NCI-H1417 treated with DMSO at 0.1 percent for 48 hours (cell line): ENCODE measurements at places on chromosomes 7 and 10.

- no peak for DNase-seq
These were observed 54.9 kb downstream of the HK1 start for GRCh38 chr10:69333205-69333604.

DNA sequence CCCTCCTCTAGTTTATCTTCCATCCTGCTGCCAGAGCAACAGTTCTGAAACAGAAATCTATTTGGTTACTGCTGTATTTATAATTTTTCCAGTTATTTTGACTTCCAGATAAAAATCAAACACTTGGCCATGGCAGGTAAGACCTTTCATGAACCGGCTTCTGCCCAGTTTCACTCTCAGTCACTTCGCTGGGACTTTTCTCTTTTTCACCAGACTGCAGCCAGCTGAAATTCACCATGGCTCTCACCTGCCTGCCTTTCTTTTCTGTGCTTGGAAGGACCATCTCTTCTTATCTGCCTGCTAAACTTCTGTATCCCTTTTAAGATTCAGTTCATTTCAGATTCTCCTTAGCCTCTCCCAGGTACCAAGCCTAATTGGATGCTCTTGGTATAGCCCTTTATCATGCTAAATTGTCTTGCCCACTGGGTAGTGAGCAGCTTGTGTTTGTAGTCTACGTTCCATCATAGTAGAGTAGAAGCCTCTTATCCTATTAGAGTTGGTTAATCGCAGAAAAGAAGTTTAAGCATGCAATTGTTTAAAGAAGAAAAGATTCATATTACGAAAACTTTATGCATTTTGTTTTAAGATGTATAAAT lies 71.7 kb downstream of the TAF3 start:
- DNase-seq, result no peak

GRCh38 chr10:79980711-79981110 lies 31.8 kb upstream of the SFTPD start:
- no peak for DNase-seq

- no peak for DNase-seq
These were observed 151.1 kb downstream of the ELMO1 start for GRCh38 chr7:37297546-37297945.

DNA sequence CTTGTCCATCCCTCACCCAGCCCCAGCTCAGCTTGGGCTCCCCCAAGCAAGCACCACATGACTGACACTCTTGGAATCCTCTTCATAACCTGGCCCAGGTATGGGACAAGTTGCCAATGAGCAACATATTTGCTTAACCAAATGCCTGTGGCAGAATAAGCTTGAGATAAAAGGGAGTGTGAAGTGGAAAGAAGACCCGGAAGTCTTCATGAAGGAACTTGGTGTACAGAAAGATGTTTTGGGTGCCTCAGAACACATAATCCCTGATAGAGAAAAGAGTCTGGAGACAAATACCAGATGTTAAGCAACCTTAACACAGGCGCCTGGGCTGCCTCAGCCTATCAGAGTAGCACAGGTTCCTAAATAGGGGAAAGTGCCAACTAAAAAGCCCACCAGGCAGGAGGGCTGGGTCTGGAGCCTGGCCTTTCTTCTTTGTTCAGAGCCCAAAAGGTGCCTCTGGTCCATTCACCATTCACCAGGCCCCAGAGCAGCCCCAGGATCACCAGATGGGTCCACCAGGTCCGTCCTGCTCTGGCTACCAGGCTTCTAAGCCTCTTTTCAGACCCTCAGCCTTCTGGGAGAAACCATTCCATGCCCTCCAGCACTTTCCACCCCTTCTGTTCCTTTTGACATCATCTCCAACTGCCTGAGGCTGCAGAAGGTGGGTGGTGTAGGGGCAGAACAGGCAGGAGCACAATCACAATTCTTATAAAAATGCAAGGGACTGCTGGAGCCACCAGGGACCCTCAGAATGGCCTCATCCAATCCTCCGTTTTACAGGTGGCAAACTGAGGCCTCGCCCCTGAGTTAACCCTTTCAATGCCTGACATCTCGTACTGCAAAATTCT lies 22.6 kb downstream of the KCNMA1 start:
- no peak for DNase-seq

- no peak for DNase-seq
These were observed 53.0 kb downstream of the PHF14 start for GRCh38 chr7:11026452-11027359.

DNA sequence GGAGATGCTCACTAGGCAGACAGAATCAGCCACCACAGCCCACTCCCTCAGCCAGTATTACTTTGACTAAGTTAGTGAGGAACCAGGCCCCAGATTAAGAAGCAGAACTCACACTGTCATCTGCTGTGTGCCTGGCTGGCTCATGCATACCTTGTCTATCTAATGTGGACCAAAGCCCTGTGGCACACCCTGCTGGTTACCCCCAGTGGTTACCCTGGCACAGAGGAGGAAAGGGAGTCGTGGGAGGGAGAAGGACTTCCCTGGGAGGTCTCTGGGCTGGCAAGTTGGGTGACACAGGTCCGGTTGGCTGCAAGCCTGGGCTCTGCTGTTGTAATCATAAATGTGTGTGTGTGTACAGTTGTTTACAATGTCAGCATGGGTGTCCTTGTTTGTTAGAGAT lies 7.5 kb upstream of the SH2D4B start:
- no peak for DNase-seq

- DNase-seq, result no peak
These were observed 753.8 kb downstream of the GRID1 start for GRCh38 chr10:85612833-85613232.

DNA sequence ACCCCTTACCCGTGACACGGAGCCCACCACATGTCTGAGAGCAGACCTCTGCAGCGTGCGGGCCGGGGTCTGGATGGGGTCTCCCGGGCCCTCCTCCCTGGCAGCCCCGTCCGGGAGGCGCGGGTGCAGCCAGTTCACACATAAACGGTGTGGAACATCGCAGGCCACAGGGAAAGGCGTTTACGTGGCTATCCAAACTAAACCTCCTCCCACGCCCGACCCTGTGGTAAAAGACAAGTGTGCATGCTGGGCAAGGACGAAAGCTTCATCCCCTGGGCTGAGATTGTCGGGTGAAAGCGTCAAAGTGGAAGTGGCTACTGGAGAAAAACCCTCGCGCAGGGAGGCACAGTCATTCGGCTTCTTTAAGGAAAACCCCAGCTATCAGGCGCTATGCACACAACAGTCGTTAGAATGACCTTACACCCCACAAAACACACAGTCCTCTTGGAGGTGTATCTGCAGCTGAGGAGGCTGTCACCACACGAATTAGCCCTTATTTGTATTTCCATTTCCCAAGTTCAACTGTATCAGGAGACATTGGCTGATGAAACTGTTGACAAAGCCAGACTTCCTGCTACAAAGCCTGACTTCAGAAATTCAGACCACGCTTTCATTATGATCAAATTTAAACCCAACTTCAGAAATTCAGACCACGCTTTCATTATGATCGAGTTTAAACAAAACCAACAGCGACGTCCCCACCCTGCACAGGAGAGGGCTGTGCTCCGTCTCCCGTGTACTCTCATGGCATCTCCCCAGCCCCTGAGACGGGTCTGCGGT lies 15.3 kb downstream of the GPER1 start:
- DNase-seq, result no peak

DNA sequence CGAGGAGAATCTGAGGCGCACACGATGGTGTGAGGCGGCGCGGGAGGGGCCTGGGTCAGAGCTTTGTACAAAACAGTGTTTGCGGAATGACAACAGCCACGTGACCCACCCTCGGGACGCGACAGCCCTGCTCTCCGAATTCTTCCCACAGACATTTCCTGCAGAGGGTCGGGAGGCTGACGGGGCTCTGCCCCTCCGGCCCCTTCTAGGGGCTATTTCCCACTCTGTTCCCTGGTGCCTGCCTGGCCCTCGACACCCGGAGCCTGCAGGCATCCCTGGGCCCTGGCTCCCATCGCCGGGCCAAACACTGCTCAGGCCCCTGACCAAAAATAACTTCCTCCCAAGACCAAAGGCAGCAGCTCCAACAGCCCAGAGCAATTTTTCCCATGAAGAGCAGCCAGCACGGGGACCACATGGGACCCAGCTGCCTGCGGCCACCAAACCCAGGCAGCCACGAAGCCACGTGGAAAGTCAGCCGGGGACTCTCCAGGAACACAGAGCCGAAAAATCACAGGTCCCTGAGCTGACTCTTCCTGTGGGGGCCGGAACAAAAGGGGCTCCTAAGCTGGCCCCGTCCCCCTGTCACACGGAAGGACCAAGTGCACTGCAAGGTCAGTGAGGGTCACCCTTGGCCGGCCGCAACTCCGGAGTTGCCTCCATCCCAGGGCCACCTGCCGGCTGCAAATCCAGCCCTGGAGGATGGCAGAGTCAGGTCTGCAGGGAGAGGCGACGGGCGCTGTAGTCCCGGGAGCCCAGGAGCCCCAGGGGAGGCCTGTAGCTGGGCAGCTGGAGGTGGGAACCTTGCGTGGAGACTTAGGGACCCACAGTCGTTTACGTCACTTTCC lies 42.0 kb downstream of the PAPOLB start:
- DNase-seq, result no peak

GRCh38 chr7:99142727-99143520 lies 984 bp downstream of the SMURF1 start:
- DNase-seq, result peak; percentile 63

DNA sequence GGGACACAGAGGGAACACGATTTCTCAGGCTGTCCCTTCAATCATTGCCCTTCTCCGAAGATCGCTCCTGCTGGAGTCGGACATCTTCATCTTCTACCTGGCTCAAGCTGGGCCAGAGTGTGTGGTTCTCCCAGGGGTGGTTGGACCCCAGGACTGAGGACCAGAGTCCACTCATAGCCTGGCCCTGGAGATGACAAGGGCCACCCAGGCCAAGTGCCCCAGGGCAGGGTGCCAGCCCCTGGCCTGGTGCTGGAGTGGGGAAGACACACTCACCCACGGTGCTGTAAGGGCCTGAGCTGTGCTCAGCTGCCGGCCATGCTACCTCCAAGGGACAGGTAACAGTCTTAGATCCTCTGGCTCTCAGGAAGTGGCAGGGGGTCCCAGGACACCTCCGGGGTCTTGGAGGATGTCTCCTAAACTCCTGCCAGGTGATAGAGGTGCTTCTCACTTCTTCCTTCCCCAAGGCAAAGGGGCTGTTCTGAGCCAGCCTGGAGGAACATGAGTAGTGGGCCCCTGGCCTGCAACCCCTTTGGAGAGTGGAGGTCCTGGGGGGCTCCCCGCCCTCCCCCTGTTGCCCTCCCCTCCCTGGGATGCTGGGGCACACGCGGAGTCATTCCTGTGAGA lies 23.3 kb downstream of the TBATA start:
- no peak for DNase-seq

DNA sequence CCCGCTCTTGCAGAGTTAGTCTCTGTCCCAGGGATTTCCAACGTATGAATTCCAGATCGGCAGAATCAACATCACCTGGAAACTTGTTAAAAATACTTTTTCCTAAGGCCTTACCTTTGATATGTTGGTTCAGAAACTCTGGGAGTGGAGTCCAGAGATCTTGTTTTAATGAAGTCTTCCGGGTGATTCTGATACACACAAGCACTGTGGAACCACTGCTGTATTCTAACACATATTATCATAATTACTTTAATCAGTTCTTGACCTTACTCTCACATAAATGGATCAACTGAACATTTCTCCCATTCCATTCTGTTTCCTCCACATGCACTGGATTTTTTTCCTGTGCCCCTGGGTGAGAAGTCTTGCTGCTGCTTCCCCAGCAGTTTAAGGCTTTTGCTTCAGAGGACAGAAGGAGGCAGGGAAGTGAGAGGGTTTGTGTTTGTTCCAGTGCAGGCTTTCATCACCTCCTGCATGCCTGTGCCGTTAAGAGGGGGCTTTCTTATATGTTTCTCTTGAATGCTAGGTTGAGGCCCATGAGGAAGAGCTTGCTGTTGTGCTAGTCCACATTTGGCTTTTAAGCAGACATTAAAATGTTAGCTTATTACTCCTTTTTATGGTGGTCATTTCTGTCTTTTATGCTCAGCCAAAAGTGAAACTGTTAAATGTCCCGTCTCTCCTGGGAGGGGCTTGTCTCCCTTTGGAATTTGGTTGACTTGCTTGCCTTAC lies 32.4 kb downstream of the CCSER2 start:
- DNase-seq, result no peak

- no peak for DNase-seq
These were observed 113.2 kb downstream of the MICALL2 start for GRCh38 chr7:1345796-1346755.

DNA sequence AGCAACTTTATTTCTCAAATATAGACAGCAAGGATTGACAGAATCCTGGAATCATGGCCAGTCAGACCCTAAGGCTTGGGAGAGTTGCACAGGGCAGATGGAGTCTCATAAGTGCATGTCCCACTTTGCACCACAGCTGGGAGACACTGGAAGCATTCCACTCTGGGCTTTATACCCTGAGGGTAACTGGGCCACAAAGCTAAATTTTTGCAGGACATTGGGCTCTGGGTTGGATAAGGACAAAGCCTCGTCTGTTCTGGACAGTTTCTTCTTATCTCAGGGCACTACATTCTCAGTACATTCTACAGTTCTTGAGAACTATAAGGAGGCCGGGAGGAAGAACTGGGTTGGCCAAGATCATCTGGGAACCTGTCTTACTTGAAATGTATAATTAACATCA lies 158.3 kb upstream of the IGFBP3 start:
- no peak for DNase-seq

DNA sequence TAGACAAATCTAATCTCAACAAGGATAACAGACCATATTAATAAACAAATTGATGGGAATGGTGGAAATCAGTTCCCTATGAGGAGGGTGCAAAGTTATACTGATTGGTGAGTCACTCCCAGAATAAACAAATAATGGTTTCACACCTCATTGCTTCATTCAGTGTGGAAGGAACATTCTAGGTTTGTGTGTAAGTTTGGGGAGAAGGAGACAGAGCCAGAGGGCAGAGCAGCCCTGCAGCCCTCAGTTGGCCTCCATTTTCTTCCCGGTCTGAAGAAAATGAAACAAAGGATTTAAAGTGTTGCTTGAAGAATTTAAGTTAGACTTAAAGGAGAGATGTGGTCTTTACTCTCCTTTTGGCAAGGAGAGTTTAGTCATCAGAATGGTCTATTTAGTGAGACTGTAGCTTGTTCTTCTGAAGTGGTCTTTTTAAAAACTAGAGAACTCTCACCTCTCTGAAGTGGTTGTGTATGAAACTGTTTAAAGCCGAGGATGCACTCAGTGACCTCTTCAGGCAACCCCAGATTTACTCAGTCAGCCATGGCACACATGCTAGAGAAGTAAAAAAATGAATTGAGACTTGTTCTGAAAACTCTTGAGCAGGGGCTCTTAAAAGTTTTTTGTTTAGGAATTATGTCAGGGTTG lies 27.2 kb downstream of the IKZF1 start:
- DNase-seq, result no peak

- no peak for DNase-seq
These were observed 40.5 kb downstream of the C10orf120 start for GRCh38 chr10:122659126-122659525.
